ENCODE measurements at places on chromosomes 16 and 17.

DNA sequence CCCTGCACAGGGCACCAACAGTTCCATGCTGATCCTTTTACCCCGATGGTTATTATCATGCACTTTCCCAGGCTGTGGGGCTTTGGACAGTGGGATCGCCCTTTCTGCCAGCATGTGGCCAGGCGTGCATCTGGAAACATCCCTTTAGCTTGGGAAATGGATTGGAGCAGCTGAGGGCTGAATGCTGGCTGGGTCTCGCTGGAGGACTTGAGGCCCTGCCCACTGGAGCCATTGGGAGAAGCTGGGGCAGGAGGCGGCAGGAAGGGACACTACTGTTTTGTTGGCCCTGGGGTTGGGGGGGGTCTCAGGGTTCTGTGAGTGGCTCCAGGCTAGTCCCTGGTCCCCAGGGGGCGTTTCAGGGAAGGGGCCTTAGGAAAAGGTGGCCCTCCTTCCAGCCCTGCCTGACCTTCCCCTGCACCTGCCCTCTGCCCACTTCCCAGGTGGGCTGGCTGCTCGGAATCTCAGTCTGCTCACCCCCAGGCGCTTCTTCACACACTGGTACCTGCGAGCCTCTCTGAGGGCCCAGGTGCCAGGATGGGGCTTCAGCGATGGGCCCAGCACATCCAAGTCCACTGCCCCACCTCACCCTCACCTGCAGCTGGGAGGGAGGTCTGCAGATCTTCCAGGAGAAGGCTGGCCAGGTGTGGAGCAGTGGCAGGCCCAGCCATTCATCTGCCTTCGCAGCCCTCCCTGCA lies 1.6 kb upstream of the ADGRG3 start:
- DNase-seq = no peak

GRCh38 chr16:56298116-56298515 lies 106.8 kb downstream of the GNAO1 start:
- DNase-seq = no peak

- no peak for DNase-seq
These were observed 5.3 kb upstream of the FOXN1 start for GRCh38 chr17:28500712-28501379.

GRCh38 chr16:54286366-54287130 lies at the start of gene IRX3:
TSS of gene IRX3 (minus strand) at chr16:54286787. CDS start at chr16:54286050, 737 bp downstream.
- DNase-seq = no peak

GRCh38 chr17:81599719-81600486 lies 37.0 kb downstream of the NPLOC4 start:
- DNase-seq = no peak

DNA sequence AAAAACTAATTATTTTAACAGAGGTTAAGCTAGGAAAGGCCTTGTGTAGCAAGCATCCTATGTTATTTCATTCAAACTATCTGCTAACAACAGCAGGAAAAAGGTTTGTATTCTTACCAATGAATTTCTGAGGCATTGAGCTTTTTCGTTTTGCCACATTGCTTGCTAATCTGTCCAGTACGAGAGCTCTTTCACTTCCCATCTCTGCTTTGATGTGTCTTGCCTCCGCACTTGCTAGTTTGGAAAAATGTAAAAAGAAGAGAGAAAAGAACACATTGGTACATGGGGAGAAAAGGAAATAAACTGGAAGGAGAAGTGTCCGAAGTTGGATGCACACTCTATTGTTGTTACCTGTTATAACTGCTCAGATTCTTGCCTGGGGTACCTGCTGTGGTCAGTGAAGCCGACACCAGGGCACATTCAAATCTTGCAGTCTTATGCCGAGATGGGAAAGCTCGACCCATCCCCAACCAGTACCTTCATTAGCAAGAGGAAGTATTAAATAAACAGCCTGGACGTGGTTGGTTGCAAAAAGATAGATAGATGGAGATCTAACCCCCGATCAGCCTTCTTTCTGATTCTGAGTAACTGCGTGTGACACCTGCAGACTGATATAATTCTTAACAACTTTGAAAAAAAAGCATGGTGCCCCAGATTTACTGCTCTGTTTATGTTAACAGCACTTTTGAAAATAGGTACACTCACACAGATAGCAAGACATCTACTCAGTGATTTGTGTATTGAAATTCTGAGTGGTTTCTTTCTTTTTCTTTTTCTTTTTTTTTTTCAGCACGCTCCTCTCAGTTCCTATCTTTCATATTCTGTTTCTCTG lies 40.0 kb downstream of the GRB7 start:
- no peak for DNase-seq

DNA sequence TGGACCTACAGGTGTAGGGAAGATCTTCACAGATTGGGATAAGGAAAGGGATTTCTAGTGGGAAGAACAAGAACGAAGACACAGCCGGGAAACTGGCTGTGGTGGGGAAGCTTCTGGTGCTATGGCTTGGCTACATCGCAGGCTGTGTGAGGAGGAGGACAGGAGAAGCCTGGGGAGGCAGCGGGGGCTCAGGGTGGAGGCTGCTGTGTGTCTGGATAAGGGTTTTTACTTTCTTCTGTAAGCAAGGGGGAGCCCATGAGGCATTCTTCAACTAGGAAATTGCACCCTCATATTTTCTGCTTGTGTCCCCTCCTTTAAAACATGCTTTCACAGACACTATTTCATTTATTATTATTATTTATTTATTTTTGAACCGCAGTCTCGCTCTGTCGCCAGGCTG lies 2.9 kb upstream of the RHBDF2 start:
- no peak for DNase-seq
